ENCODE measurements at places on chromosomes 13 and 19.

GRCh38 chr13:82747291-82747690 lies 1135.0 kb downstream of the SLITRK1 start:
- DNase-seq: no peak
- H3K4me3 ChIP-seq: no peak overlapping the region
- H3K4me1 ChIP-seq: peaks cover 15% of the 10 kb centered on the region
- H3K27ac ChIP-seq: no peak overlapping the region

DNA sequence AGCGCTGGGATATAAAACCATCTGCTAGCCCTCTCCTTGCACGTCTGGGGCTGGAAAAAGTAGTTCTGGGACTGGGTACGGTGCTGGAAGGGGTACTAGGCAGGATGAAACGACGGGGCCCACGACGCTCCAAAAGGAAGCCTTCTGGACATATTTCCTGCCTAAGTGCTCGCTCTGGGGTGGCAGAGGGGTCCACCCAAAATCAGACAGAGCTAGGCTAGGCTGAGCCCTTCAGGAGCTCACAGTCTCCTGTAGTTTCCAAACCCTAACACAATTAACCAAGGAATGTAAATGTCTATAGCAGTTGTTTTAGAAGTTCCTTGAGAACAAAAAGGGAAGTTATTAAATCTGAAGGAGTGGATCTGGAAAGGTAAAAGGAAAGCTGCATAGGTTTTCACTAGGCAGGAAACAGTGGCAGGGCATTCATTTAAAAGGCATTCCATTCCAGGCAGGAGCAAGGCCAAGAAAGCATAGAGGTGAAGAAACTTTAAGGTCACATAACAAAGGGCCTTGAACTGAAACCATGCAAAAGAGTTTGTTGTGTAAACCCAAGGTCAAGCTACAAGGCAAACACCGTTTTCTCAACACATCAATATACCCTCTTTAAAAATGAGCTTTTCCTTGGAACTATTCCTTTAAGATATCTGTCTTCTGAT lies 634 bp upstream of the DIAPH3 start:
- no peaks in the 10 kb centered on the region for H3K27me3 ChIP-seq
- H3K27ac ChIP-seq: peak overlapping the region; percentile 91
- no peaks in the 10 kb centered on the region for H3K36me3 ChIP-seq
- no peak for DNase-seq

DNA sequence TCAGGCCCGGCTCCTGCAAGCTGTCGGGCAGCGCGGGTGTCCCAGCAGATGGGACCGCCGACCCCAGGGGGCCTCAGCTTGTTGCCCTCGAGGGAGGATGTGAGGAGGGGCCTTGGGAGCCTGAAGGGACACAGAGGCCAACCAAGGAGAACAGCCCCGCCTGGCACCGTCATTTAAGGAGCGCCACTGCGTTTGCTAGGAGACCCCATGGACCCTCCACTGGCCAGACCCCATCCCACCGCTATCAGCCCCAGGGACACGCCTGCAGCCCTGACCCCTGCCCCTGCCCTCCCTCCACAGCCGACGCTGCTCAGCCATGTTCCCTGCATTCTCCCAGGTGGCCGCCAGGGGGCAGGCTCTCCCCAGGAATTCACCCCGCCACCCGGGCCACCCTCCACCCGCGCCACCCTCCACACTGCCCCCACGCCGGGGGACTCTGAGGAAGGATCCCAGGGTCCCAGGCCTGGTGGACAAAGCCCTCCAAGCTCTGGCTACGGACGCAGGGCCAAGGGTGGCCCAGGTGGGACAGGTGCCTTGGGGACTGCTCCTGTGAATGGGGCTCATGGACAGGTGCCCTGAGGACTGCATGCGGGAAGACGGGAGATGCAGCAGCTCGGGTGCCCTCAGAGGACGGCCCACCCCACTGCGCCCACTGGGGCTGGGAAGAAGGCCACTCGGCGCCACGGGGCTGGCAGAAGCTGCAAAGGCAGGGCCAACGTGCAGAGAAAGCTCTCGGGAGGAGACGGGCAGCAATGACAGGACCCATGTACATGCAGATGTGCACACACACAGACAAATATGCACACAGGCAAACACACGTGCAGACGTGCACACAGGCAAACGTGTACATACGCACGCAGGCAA lies 34.4 kb downstream of the PIP5K1C start:
- DNase-seq: no peak
- H3K4me1 ChIP-seq: peaks cover 43% of the 10 kb centered on the region
- no peaks in the 10 kb centered on the region for H3K27me3 ChIP-seq
- H3K36me3 ChIP-seq: peaks cover 39% of the 10 kb centered on the region
- H3K4me3 ChIP-seq: no peak overlapping the region

- H3K4me3 ChIP-seq: no peak overlapping the region
- H3K27me3 ChIP-seq: no peaks in the 10 kb centered on the region
- H3K4me1 ChIP-seq: peaks cover 35% of the 10 kb centered on the region
- no peaks in the 10 kb centered on the region for H3K36me3 ChIP-seq
Measured at GRCh38 chr19:40650749-40651305, 39.6 kb downstream of the NUMBL start.

DNA sequence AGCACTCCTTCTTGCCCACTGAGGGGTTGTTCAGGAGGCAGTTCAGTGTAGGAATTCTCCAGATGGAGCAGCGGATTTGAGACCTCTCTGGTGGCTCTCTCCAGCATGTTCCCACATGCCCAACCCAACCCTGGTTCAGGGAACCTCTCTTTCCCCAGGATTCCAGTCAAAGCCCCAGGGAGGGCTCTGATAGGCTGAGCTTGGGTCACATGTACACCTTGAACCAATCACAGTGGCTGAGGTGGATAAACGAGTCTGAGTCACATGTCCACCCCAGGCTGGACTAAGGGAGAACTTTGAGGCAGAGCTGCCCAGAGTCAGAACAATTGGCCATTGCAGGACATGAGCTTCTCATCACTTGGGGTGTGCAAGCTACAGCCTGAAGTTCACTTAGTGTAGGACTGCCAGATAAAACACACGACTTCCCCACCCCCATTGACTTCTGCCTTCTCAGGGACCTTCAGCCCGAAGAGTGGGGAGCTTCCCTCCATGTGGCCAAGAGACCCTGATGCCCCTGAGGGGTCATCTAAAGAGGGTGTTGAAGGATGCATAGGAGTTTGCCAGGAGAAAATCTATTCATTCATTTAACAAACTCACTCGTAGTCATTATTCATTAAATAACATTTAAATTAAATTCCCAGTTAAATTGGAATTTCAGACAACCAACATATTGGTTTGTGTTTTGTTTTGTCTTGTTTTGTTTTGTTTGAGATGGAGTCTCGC lies 4.0 kb upstream of the MAST3 start:
- peaks cover 16% of the 10 kb centered on the region for H3K27me3 ChIP-seq
- H3K36me3 ChIP-seq: no peaks in the 10 kb centered on the region
- H3K4me3 ChIP-seq: no peak overlapping the region
- DNase-seq: no peak

DNA sequence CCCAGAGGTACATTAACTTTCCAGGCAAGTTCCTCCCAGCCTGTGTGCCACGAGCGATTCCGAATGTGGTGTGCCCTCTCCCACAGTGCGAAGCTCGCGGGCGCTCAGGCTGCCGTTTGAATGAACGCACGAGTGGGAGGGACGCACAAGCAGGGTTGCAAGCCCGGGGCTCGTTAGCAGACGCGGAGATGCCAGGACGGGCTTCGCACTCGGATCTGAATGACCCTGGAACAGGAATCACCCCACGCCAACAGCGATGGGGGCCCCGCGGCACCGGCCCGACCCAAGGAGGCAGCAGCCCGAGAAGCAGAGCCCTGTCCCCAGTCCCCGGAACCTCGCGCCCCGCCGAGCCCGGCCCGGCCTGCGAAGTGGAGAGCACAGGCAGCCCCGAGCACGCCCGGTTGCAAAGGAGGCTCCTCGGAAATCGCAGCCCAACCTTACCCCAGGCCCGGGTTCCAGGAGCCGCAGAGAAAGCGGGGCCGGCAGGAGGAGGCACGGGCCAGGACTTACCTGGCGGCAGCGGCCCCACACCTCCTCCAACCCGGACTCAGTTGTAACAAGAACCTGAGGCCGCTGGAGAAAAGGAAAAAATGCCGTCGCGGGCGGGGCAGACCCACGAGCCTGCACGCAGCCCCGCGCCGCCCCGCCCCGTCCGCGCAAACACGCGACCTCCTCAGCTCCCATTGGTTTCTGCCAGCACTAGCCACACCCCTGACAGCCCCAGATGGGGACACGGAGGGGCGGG lies at the start of gene SLC25A30:
Gene SLC25A30 (minus strand): TSS at position 584 of the 745 bp plus-strand sequence. CDS start 6,948 bp downstream, outside the sequence.
- no peaks in the 10 kb centered on the region for H3K36me3 ChIP-seq
- peak within 1 kb of the TSS; percentile 79 for H3K4me3 ChIP-seq
- H3K4me1 ChIP-seq: peaks cover 32% of the 10 kb centered on the region
- H3K27me3 ChIP-seq: no peaks in the 10 kb centered on the region
- DNase-seq: peak; percentile 98
- peak within 1 kb of the TSS; percentile 90 for H3K27ac ChIP-seq

GRCh38 chr13:31431722-31432137 lies 232.0 kb downstream of the B3GLCT start:
- H3K4me1 ChIP-seq: no peaks in the 10 kb centered on the region
- no peak overlapping the region for H3K4me3 ChIP-seq
- H3K27me3 ChIP-seq: no peaks in the 10 kb centered on the region
- H3K36me3 ChIP-seq: no peaks in the 10 kb centered on the region
- no peak overlapping the region for H3K27ac ChIP-seq

GRCh38 chr19:54035215-54036178 lies 28.2 kb downstream of the VSTM1 start:
- no peak overlapping the region for H3K4me3 ChIP-seq
- peaks cover 65% of the 10 kb centered on the region for H3K27me3 ChIP-seq
- H3K36me3 ChIP-seq: no peaks in the 10 kb centered on the region
- no peak overlapping the region for H3K27ac ChIP-seq

- H3K36me3 ChIP-seq: peaks cover 83% of the 10 kb centered on the region
- DNase-seq: no peak
- H3K27me3 ChIP-seq: no peaks in the 10 kb centered on the region
- H3K4me3 ChIP-seq: no peak overlapping the region
- H3K27ac ChIP-seq: no peak overlapping the region
- no peaks in the 10 kb centered on the region for H3K4me1 ChIP-seq
Measured at GRCh38 chr13:48068036-48068435, 26.9 kb downstream of the MED4 start.

DNA sequence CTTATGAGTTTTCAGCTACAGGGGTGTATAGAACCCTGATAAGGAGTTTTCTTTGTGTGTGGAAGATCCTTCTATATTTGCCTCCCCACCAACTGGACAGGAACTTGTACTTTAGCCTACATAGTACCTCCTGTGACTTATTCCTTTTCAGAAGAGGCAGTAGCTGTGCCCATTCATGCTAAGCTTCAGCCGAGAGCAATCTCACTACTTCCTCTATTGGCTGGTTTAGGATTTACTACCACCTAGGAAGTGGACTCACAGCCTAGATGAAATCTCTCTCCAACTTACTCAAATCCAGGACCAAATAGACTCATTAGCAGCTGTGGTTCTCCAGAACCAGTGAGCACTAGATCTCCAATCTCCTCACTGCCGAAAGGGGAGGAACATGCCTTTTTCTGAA lies 2.3 kb upstream of the REX1BD start:
- DNase-seq: no peak
- H3K27ac ChIP-seq: no peak overlapping the region
- H3K4me1 ChIP-seq: peaks cover 29% of the 10 kb centered on the region
- no peak overlapping the region for H3K4me3 ChIP-seq
- no peaks in the 10 kb centered on the region for H3K27me3 ChIP-seq
- no peaks in the 10 kb centered on the region for H3K36me3 ChIP-seq

- peaks cover 22% of the 10 kb centered on the region for H3K4me1 ChIP-seq
- no peak for DNase-seq
- H3K27me3 ChIP-seq: no peaks in the 10 kb centered on the region
- H3K36me3 ChIP-seq: peaks cover 18% of the 10 kb centered on the region
- no peak overlapping the region for H3K4me3 ChIP-seq
- no peak overlapping the region for H3K27ac ChIP-seq
Measured at GRCh38 chr19:896434-896833, 3.1 kb downstream of the RNU6-9 start.

DNA sequence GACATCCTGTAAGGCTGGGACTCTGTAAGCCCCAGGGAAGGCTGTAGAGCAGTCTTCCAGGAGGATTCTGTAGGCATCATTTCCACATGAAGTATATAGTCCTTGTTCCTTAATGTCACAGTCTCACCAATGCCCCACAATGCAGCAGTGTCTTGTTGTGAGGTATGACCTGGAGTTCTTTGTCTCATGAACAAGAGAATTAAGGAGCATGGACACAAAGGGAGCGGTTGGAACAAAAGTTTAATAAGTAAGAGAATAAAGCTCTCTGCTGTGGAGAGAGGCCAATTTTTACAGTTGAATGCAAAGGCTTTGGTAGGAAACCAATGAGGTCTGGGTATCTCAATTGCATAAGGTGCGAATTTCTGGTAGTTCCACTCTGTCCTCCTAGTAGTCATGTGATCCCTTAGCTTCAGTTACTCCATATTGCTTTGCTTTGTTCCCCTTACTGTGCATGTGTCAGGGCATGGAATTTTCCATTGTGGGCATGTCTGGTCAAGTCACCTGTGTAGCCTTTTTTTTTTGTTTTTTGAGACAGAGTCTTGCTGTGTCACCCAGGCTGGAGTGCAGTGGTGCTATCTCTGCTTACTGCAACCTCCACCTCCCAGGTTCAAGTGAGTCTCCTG lies 124.3 kb upstream of the TMTC4 start:
- DNase-seq: peak; percentile 60
- H3K27me3 ChIP-seq: no peaks in the 10 kb centered on the region
- no peaks in the 10 kb centered on the region for H3K4me1 ChIP-seq

- DNase-seq: no peak
- no peaks in the 10 kb centered on the region for H3K4me1 ChIP-seq
- H3K36me3 ChIP-seq: no peaks in the 10 kb centered on the region
- no peak overlapping the region for H3K27ac ChIP-seq
Measured at GRCh38 chr13:92265408-92265807, 867.0 kb downstream of the GPC5 start.

DNA sequence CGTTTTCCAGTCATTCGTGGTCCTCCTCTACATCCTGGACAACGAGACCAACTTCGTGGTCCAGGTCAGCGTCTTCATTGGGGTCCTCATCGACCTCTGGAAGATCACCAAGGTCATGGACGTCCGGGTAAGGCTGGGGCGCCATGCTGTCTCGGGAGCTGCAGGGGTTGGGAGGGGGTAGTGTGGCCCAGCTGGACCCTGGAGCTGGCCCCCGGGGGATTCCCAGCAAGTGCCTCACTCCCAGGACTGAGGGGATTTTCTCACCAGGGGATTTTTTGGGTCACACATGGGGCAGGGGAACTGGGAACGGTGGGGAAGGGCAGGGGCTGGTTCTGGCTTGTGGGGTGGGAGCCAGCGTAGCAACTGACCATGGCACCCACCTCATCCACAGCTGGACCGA lies 10.8 kb upstream of the RELB start:
- peaks cover 7% of the 10 kb centered on the region for H3K4me1 ChIP-seq
- H3K36me3 ChIP-seq: peaks cover 41% of the 10 kb centered on the region
- H3K27ac ChIP-seq: no peak overlapping the region
- no peak overlapping the region for H3K4me3 ChIP-seq
- no peak for DNase-seq
- no peaks in the 10 kb centered on the region for H3K27me3 ChIP-seq

DNA sequence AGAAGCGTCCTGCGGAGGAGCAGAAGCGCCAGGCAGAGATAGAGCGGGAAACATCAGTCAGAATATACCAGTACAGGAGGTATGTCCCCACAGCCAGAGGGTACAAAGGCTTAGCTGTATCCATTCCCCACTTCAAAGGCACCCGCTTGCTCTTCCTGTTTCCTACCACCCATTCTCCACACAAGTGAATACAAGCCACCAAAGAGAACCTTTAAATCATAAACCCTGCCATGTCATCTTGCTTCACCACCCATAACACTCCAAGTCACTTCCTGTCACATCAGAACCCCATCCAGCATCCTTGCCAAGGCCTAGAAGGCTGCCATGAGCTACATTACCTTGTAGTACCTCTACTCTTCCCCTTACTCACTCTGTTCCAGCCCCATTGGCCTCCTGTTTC lies 205.8 kb downstream of the LMO7 start:
- no peak overlapping the region for H3K27ac ChIP-seq
- peaks cover 53% of the 10 kb centered on the region for H3K36me3 ChIP-seq
- H3K4me1 ChIP-seq: no peaks in the 10 kb centered on the region
- DNase-seq: no peak
- H3K27me3 ChIP-seq: no peaks in the 10 kb centered on the region
- no peak overlapping the region for H3K4me3 ChIP-seq
